Activated naive CD8-positive, alpha-beta T cell treated with anti-CD3 and anti-CD28 coated beads, Interleukin-2, amount 10 ng/mL, durations not matched to agents 7 days and 5 days (primary cell): ENCODE measurements at places on chromosomes 11 and 22. TPM values are rescaled to one million over a fixed set of nuclear protein-coding genes. Genes with fewer than 3 reads are reported as not detected.

Gene CACNA1I
- total RNA-seq: 19.0 TPM

- DNase-seq: peak; percentile 88
These were observed 13.9 kb downstream of the OTUB1 start for GRCh38 chr11:64000026-64000739.

Gene SLC35F2
- total RNA-seq: 4.7 TPM

GRCh38 chr11:124445646-124446150, at the start of gene OR8B8:
Gene OR8B8 (minus strand): TSS chr11:124445696. CDS start chr11:124441085, 4,611 bp downstream.
- no peak for DNase-seq

- DNase-seq: no peak
These were observed 7.1 kb downstream of the ABCG4 start for GRCh38 chr11:119155733-119156492.

DNA sequence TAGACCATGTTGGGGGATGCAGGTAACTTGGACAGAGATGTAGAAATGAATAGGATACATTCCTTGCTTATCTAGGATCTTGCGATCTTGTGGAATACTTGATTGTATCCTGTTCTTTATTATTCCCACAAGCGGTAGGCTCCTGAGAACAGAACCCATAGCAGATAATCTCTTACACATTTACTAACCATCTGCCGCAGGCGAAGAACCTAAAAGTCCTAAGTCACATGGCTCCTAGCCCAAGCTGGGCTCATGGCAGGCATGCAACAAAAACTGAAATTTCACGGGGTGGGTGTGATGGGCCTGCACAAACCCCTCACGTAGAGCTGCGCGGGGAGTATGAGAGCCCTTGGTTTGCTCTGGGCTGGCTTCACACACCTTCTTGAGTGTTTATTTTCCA, 177.4 kb upstream of the NECTIN1 start:
- DNase-seq: no peak

Gene TCN1
- total RNA-seq: not detected

Gene SCGB1C1
- total RNA-seq: not detected

- DNase-seq: peak; percentile 18
These were observed 428.0 kb downstream of the TBC1D22A start for GRCh38 chr22:47190276-47190956.

DNA sequence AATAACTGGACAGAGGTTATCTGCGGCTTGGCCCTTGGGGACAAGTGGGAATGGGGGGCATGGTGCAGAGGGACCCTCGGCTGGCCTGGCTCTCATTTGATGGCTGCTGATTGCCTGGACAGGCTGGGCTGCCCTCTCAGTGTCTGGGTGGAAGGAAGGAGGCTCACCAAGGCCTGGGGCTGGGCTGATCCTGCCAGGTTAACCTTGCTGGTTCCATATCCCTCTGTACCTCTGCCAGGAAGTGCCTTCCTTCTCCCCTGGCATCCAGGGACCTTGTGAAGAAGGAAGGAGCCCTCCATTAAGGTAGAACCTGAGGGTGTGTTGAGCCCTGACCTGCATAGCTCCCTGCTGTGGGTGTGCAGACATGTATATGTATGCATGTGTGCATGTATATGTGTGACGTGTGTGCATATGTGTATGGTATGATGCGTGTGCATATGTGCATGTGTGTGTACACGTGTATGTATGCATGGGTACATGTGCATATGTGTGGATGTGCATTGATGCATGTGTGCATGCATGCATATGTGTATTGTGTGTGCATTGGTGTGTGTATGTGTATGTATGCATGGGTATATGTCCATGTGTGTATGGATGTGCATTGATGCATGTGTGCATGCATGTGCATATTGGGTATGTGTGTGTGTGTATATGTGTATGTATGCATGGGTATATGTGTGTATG, 433.9 kb downstream of the TBC1D22A start:
- DNase-seq: no peak

Gene ELF5
- total RNA-seq: not detected

GRCh38 chr11:35750981-35751663, 88.5 kb downstream of the TRIM44 start:
- DNase-seq: no peak

GRCh38 chr22:36467042-36467810, 14.2 kb downstream of the TXN2 start:
- DNase-seq: no peak

DNA sequence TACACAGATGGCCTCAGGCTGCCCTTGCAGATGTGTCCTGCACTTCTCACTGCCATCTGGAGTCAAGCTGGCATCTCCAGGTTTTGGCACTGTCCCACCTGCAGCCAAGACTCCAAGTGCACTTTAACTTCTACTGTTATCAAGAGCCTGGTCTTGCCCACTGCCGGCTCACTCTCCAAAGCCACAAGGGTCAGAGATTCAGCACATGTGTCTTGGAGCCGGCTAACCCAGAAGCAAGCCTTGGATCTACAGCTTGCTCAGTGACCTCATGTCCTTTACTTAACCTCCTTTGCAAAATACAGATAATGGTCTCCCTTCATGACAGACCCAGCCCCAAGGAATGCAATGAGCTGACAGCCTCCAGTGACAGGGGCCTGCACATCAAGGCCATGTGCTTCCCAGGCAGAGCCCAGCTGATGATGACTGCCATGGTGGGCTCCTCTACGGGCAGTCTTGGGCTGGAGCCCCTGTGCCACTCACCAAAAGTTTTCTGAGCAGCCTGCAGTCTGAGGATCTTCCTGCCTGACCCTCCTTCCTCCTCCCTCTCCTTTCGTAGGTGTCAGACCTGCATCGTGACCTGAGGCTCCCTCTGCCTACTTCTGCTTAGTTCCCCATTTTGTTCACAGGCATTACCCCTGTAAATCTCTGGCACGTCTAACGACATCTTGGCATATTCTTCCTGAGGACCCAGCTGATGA, 9.0 kb downstream of the TP53AIP1 start:
- DNase-seq: no peak

Gene FGF19
- total RNA-seq: not detected

DNA sequence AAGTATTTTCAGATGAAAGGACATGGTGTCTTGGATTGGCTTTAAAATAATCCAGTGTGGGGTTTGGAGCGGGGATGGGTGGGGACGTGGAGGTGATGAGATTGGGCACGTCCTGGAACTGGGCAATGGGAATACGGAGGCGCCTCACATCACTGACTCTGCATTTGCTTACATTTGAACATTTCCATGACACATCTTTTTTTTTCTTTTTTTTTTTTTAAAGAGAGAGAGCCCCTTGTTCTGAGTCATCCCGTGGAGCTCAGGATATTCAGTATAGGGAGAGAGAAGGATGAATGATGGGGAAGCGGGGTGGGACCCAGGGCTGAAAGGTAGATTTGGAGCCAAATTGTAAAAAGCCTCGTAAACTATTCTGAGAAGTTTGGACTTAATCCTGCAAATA, 142.7 kb downstream of the FBXO7 start:
- no peak for DNase-seq

- DNase-seq: no peak
These were observed 51.7 kb upstream of the NUP160 start for GRCh38 chr11:47899801-47900200.

GRCh38 chr22:46528121-46528610, 9.3 kb downstream of the CELSR1 start:
- DNase-seq: no peak

- no peak for DNase-seq
These were observed 10.5 kb upstream of the OR2AT4 start for GRCh38 chr11:75107187-75107586.

Gene KBTBD3
- total RNA-seq: 13.4 TPM

- DNase-seq: no peak
These were observed 12.3 kb downstream of the LRRC32 start for GRCh38 chr11:76658231-76658630.

DNA sequence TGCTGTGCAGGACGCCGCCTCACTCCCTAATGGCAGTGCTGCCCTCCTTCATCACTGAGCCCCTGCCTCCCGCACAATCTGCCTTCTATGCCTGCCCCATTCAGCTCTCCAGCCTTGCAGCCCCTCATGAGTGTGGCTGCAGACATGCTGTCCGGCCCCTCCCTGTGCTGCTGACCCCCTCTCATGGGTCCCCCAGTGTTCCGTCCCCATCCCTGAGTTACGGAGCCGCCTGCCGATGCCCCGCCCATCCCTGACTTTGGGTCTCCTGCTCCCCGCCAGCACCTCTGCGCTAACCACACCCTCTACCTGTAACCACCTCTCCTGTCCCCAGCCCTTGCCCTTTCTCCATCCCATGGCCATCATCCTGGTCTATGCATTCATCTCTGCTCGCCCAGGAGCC, 33.3 kb downstream of the CTTN start:
- DNase-seq: no peak

- no peak for DNase-seq
These were observed 584.0 kb upstream of the RAG2 start for GRCh38 chr11:37182031-37182430.

DNA sequence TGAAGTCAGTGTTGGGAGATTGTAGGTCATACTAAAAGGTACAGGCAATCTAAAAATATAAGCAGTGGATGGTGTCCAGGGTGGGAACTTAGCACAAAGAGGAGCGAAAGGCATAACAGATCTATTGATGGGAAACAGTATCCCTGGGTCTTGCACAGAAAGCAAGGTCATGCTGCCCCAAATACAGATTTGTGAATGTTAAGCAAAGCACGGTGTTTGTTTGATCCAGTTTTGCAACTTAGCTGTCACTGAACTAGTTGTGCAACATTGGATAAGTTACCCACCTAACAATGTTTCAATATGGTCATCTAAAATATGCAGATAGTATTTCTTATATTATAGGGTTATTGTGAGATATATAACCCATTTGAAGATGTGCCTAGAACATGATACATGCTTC, 162.9 kb downstream of the BLID start:
- no peak for DNase-seq

Gene NRGN
- 5.3 TPM for total RNA-seq

Gene SEC14L6
- 0.08 TPM for total RNA-seq

- no peak for DNase-seq
These were observed 22.5 kb upstream of the SMIM38 start for GRCh38 chr11:69133251-69133650.

DNA sequence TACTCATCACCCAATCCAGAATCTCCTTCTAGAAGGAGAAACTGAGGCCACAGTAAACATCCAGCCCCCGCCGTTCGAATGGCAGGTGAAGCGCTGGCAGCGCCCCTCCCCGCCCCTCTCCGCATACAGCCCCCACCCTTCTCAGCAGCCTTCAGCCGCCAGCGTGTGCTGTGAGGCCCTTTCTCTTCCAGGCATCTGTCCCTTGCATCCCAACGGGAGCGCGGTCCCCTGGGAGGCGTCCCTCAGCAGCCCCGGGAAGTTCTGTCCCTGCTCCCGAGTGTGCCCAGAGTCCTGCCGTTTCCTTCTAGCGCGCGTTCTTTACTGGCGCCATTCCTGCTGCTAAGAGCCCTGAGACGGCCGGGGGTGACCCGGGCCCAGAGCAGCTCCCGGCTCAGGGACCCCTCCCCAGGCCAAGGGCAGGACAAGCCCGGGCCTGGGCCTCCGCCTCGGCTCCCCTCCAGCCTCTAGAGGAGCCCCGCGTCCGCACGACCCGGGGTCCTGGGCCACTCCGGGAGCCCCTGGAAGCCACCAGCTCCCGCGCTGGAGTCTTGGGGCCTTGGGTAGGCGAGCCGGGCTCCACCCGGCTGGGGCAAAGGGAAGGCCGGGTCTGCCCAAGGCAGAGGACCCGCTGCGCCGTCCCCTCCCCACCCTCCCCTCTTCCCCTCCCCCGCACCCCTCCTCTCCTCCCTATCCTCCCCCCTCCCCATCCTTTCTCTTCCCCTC, 450.4 kb downstream of the OPCML start:
- DNase-seq: no peak

Gene SLC15A3
- total RNA-seq: 7.2 TPM

Gene KRTAP5-2
- not detected for total RNA-seq

Gene OR8G1
- total RNA-seq: not detected

Gene BACE1
- 2.6 TPM for total RNA-seq

DNA sequence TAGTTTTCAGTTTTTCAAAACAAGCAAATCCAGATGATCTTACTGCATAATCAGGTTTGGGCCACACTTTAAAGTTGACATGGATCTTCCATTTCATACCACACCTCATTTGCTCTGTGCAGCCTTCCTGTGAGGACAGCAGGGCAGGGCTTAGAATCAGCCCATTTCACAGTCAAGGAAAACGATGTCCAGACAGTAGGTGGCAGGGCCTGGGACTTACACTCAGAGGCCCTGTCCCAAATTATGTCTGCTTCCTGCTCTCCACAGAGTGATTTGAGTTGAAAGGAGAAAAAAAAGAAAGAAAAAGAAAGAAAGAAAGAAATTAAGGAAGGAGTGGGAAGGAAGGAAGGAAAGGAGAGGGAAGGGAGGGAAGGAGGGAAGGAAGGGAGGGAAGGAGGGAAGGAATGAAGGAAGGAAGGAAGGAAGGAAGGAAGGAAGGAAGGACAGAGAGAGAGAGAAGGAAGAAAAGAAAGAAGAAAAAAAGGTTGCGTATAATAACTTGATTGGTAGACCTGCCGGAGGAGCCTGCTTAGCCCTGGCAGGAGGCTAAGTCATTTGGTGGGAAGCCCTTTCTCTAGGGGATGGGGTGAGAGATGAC, 23.6 kb downstream of the TSKU start:
- no peak for DNase-seq

Gene MOV10L1
- total RNA-seq: not detected

Gene TRIM48
- total RNA-seq: not detected

DNA sequence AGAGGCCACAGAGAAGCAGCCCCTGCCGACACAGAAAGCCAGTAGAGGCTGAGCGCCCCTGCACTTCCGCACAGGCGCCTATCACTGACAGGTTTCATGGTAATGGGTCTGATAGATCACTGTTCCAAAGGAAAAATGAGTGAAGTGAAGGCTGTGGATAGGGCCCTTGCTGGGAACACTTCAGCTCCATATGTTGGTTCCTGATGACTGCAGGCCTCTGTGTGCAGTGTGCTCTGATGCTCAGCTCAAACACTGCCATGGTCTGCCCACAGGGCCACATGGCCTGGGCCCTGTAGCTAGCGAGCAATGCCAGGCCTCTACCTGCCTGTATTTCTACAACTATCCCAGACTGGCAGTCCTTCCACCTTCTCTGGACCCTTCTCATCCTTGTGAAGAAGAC, 62.7 kb upstream of the CLTCL1 start:
- no peak for DNase-seq

- no peak for DNase-seq
These were observed 59.3 kb downstream of the ENDOD1 start for GRCh38 chr11:95148938-95149337.
